ENCODE measurements at places on chromosomes 3 and 15. TPM values are rescaled to one million over a fixed set of nuclear protein-coding genes. Genes with fewer than 3 reads are reported as not detected.
A peak's percentile ranks its signal among the peaks of the same experiment; 100 is the strongest.

GRCh38 chr15:59399465-59400102 lies 26.9 kb upstream of the MYO1E start:
- DNase-seq, result no peak

RAMAC gene
- polyA plus RNA-seq, result 31.9 TPM

GRCh38 chr3:20104167-20104661 lies 64.0 kb downstream of the KAT2B start:
- DNase-seq, result no peak

LSAMP gene
- 30.4 TPM for polyA plus RNA-seq

PCOLCE2 gene
- 5.8 TPM for polyA plus RNA-seq

- DNase-seq, result no peak
Observed at GRCh38 chr3:170636400-170636973, 50.6 kb upstream of the SLC7A14 start.

DNA sequence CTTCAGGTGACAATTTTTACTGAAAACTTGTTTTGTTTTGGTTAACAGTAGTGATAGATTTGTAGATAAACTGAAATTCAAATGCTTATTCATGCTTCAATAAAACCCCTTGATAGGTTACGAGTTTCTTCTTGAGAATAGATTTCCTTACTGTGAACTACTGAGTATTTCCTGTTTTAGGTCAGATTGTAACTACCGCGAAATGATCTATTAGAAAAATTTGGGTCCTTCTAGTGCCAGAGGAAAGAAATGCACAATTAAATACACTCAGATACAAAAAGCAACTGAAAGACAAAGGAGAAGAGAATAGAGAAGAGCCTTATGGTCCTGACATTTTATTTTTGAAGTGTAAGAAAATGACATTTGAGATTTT lies 251.7 kb upstream of the TBL1XR1 start:
- no peak for DNase-seq

DNA sequence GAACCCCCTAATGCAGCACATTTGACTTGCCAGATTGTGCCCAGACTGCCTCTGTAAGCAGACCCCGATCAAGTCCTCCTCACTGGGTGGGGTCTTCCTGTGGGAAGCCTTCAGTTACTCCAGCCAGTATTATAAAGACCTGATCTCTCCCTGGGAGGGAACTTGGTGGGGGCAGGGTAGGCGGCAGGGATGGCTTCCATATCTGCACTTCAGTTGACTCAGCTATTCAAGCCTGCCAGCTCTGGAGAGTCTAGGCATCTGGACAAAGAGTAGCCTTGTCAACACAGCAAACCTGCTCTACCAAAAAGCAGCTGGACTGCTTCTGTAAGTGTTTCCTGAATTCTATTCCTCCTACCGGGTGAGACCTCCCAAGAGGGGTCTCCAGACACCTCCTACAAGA lies 21.0 kb upstream of the SLC25A38 start:
- no peak for DNase-seq

CASR gene
- 0.01 TPM for polyA plus RNA-seq

GRCh38 chr3:71503525-71504249 lies 79.8 kb downstream of the FOXP1 start:
- no peak for DNase-seq

DNA sequence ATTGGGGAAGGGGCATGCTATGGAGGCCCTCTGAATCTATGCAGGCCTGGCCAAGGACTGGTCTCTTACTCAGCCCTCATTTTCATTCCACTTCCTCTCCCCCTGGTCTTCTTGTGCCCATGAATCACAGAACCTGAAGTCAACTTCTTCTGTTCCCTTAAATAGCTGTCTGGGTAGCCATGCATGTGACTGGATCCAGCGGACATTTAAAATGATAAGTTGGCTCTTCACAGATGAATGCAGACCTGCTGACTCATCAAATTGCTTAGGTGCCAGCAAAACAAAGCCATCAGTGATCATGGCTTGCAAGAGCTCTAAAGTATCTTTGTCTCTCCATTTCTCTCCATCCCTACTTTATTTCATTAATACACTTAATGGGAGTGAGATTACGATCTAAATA lies 90.1 kb upstream of the CADPS start:
- no peak for DNase-seq

GRCh38 chr3:13414040-13414729 lies 5.9 kb downstream of the NUP210 start:
- no peak for DNase-seq

DNA sequence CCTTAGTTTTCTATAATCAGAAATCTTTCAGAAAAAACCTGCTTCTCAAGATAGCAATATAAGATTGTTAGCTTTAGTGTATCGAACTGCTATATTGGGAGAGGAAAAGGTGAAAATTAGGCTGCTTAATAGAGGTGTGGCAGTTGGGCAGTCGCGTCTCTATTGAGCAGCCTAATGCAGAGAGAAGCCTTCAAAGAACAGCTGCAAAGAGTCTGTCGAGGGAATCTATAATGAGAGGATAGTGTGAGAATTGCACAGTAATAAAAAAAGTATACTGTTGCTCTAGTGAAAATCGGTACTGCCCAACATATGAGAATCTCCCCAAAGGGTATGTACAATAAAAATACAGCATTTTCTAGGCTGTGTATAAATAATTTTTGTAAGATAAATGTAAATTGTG lies 184.4 kb downstream of the TCF12 start:
- DNase-seq, result no peak

DZIP1L gene
- 18.8 TPM for polyA plus RNA-seq

- DNase-seq, result no peak
Observed at GRCh38 chr3:71090207-71090606, 493.3 kb downstream of the FOXP1 start.

IL17RD gene
- polyA plus RNA-seq, result 12.2 TPM

DNA sequence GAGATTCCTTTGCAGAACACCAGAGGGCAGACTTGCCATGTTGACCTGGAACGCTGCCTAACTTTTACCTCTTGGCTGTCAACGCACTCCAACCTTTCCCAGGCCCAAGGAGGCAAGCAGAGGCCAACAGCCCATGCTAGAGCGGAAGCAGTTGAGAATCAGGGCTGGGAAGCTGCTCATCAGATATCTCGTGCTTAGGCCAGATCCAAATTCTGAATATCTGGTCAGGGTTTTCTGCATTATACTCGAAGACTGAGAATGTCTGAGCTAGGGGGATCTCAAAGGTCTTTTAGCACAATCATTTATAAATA lies 2.5 kb downstream of the XIRP1 start:
- DNase-seq, result peak; percentile 55

LRRC34 gene
- 18.7 TPM for polyA plus RNA-seq

DNA sequence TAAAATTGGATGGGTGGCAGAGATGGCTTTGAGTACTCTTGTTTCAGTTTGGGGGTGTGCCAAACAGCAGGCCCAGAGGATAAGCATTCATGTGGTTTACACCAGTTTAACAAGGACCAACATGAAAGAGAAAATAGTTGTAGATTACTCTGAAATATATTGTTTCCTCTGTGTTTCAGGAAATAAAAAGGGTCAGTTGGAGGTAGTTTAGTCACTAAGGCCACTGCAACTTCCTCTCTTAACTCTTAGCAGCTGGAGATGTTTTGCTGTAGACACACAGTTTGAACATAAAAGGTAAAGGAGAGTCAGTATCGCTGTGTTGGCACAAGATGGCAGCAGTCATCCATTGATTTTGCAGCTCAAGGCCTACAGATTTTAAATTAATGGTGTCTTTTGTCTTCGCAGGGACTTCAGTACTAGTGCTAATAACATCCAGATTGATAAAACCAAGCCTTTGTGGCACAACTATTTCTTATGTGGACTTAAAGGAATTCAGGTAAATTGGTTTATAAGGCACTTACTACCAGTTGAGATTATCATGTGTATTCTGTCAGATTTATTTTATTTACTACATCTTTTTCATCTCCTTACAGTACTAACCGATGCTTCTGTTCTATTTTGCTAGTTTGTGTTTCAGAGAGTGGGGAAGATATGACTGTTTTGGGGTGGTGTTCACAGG lies 65.5 kb downstream of the GALK2 start:
- DNase-seq, result peak; percentile 74

- peak; percentile 99 for DNase-seq
Observed at GRCh38 chr15:31326156-31326874, at the start of gene KLF13. KLF13 (plus strand) TSS chr15:31326835; CDS start chr15:31327213, 378 bp downstream.

CCNL1 gene
- 213 TPM for polyA plus RNA-seq

GRCh38 chr15:30979457-30979856 lies 12.0 kb downstream of the MTMR10 start:
- DNase-seq, result no peak

DNA sequence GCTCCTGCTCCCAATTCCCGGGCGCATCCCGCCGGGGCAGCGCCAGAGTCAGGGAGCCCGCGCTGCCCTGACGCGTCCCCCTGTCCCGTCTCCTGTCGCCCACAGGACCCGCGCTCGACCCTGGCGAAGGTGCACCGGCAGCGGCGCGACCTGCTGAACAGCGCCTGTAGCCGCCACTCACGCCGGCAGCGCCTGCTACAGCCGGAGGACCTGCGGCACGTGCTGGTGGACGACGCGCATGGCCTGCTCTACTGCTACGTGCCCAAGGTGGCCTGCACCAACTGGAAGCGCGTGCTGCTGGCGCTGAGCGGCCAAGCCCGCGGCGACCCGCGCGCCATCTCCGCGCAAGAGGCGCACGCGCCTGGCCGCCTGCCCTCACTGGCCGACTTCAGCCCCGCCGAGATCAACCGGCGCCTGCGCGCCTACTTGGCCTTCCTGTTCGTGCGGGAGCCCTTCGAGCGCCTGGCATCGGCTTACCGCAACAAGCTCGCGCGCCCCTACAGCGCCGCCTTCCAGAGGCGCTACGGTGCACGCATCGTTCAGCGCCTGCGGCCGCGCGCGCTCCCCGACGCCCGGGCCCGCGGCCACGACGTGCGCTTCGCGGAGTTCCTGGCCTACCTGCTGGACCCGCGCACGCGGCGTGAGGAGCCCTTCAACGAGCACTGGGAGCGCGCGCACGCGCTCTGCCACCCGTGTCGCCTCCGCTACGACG lies 16.9 kb downstream of the C3orf22 start:
- no peak for DNase-seq

ZNF502 gene
- 13.6 TPM for polyA plus RNA-seq

GRCh38 chr3:112687616-112688015 lies 46.7 kb upstream of the CCDC80 start:
- no peak for DNase-seq

RAB11A gene
- 241 TPM for polyA plus RNA-seq

DNA sequence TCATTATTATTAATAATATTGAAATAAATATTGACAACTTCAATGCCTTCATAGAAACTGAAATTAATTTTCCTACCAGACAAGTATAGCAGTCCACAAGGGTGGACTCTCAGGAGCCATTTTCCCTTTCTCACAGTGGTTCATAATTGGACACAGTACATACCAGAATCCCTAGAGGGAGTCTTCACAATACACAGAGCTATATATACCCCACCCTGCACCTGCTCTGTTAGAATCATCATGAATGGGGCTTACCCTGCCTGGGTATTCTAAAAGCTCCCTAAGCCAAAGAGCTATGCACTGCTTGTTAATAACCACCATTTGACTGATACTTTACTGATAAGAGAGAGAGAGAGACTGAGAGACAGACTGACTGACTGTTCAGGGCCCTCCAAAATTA lies 134.9 kb downstream of the FEZF2 start:
- DNase-seq, result no peak

HIGD2B gene
- not detected for polyA plus RNA-seq

DNA sequence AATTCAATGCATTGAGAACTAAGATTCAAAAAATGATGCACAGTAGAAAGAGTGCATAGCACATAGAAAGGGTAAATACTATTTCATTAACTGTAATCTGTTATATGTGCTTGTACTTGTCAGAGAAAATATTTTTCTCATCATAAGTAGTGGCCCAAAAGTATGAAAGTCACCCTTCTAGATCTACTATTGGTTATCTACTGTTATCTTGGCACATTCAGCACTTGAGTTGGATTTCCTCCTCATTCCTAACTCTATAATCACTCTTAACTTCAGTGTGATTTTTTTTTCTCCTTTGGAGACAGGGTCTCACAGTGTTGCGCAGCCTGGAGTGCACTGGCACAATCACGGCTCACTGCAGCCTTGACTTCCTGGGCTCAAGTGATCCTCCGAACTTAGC lies 194.4 kb downstream of the PCCB start:
- DNase-seq, result no peak

FGF7 gene
- polyA plus RNA-seq, result 27.9 TPM

GRIP2 gene
- polyA plus RNA-seq, result 0.49 TPM

TMEM212 gene
- polyA plus RNA-seq, result 2.6 TPM

DNA sequence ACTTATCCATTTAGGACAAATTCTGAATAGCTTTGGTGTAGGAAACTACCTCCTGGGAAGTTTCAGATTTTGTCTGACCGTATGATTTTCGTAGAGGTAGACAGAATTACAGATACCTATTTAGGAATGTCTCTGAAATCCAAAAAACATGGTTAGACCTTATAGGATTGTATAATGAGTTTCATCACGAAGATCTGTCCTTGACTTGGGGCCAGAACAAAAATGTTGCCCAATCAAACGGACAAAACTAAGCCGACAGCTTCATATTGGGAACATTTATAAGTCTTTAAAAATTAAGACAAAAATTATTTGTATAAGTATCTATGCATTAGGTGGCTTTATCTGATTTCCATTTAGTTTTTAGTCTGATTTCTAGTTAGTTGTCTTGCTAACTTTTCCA lies 32.6 kb downstream of the MNS1 start:
- DNase-seq, result no peak

- DNase-seq, result no peak
Observed at GRCh38 chr3:184099806-184100686, 3.2 kb downstream of the HTR3E start.

DNA sequence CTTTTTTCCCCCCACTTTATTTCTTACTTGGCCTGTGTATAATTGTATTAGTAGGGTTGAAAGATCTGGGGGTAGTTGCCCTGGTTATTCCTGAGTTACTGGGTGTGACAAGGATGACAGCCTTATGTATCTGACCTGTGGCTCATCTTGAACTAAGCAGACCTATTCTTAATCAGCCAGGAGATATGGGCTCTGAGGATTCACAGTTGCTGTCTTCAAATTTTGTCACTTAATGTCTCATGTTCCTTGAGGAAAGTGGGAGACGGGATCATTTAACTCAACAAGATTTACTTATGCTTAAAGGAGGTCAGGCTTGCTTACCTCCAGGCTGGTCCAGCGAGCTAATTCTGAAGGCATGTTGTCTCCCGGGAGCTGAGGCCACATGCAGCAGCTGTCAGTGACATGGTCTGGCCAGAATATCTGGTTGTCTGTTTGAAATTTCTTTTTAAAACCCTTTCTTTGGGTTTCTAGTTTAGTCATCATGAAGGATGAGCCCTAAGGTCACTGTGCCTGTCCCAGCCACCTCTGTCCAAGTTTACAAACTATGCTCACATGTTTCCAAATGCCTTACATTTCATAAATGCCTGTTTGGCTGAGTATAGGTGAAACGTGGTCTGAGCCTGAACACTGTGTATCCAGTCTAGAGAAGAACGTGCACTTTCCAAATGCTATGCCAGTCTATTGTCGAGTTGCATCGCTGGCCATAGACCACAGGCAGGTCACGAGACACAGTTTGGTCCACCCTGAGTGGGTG lies 26.8 kb downstream of the LRTM1 start:
- no peak for DNase-seq

DNA sequence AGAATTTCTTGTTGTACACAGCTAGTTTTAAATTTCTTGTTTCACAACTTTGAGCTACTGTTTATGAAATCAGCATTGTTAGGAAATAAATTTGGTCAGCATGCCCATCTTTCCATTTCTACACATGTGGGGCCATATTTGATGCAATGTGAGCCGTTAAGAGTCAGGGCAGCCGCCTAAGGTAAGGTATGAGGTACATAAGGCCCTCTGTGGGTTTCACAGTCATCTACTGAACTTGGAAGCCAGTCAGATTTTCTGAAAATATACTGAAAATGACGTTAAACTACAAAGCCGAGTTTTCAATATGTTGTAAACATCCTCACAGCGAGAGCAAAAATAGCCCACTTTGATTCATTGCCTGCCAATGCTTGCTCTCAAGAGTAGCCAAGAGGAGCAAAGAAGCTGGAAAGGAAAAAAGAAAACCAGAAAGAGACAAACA lies 94.7 kb upstream of the PDZRN3 start:
- peak; percentile 78 for DNase-seq

PLCB2 gene
- polyA plus RNA-seq, result 11.7 TPM
